ENCODE measurements at places on chromosomes 16 and 17.

GRCh38 chr17:38982858-38983746 is 15.9 kb upstream of the FBXO47 start:
- peak; percentile 7 for DNase-seq

DNA sequence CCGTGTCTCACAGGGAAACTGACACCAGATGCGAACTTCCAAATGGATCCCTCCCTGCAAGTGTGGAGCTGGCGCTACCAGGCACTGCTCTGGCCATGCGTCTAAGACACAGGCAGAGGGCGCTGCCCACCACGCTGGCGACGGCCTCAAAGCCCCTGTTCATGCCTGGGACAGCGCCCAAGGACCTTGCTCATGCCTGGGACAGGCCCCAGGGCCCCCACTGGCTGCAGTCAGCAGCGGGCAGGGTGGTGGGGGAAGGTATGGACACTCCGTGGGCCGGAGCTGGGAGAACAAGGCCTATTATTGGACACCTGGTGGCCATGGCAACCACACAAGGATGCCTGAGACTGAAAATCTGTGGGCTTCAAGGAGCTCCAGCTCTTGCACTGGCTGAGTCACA is 8.8 kb downstream of the ZG16B start:
- no peak for DNase-seq

GRCh38 chr17:46974086-46974485 is 5.0 kb downstream of the RPRML start:
- no peak for DNase-seq

- DNase-seq, result no peak
These were observed 1.4 kb downstream of the CARHSP1 start for GRCh38 chr16:8867216-8867931.

DNA sequence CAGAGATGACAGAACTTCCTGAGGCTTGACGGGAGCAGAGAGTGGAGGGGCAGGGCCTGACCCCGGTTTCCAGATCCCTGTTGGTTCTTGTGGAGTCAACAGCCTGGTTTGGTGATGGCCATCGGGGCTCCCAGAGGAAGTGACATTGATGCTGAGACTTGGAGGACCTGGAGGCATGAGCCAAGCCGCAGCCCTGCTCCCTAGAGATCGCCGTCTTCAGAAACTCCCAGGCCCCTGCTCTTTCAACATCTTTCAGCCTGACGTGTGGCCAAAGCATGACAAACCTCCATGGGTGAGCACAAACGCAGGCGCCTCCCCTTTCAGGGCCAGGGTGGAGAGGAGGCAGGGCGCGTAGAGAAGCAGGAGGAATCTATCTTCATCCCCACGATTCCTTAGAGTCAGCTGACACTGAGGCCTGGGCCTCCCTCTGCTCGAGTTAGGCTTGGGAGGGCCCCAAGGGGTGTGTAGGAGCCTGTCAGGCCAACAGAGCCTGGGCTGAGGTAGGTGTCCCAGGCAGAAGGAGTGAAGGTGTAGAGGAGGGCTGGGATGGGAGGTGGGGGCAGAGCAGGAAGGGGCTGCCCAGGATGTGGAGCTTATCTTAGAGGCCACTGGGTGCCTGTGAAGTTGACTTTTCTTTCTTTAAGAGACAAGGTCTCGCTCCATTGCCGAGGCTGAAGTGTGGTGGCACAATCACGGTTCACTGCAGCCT is 56.1 kb upstream of the MED9 start:
- DNase-seq, result no peak

- no peak for DNase-seq
These were observed 10.8 kb downstream of the THRA start for GRCh38 chr17:40073454-40074174.

- no peak for DNase-seq
These were observed 45.8 kb downstream of the MPRIP start for GRCh38 chr17:17088086-17088485.

GRCh38 chr16:48372744-48373143 is 12.5 kb downstream of the SIAH1 start:
- DNase-seq, result no peak

DNA sequence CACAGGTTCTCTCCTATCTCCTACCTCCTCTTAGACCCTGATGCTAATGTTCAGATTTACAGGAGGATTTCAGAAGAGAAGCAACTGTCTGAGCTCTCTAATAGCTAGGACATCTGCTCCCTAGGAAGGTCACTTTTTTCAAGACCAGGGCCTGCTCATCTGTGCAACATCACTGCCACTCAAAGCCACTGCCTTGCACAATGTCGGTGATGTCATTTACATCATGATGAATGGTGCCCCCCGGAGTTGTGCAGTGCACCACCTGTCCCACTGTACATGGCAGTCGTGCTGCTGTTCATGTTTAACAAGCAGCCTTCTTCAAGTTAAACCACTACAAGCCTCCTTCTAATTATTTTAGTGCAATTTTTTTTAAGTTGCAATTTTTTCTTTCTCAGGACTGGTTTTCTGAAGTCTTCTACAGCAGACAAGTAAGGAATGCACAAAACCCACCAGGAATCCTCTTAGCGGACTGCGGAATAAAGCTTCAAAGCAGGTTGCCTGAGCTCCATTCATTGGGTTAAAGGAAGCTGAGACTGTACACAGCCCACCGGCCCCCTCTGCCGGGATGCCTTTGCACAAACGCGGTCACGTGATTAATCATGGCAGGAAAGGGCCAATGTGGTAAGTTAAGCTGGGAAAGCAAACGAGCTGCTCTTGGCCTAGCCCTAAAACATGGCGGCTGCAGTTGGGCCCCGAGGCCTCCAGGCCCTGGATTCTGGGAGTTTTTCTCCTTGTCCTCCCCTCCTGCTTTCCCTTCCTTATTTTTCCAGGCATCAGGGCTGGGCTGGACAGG is 74.1 kb downstream of the MYH11 start:
- DNase-seq, result no peak

DNA sequence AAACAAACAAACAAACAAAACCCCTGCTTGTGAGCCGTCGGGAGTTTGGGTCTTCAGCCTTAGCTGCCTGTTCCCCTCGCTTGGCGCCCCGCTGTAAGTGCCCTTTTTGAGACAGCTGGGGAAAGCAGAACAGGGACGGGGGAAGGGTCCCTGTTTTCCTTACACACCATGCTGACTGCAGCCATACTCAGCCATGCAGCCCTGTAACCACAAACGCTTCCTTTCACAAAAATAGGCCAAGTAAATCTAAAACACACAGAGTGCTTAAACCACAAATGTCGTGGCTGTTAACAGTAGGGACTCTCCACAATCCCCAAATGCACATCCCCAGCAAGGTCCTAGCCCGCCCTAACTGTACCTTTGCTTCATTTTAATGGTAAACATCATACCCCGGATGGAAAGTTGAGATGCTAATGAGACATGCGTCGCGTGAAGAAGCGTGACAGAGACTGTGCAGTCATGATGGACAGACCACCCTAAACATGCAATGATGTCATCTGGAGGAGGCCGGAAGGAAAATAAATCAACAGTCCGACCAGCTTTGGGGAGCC is 129.9 kb downstream of the MGAT5B start:
- DNase-seq, result no peak

DNA sequence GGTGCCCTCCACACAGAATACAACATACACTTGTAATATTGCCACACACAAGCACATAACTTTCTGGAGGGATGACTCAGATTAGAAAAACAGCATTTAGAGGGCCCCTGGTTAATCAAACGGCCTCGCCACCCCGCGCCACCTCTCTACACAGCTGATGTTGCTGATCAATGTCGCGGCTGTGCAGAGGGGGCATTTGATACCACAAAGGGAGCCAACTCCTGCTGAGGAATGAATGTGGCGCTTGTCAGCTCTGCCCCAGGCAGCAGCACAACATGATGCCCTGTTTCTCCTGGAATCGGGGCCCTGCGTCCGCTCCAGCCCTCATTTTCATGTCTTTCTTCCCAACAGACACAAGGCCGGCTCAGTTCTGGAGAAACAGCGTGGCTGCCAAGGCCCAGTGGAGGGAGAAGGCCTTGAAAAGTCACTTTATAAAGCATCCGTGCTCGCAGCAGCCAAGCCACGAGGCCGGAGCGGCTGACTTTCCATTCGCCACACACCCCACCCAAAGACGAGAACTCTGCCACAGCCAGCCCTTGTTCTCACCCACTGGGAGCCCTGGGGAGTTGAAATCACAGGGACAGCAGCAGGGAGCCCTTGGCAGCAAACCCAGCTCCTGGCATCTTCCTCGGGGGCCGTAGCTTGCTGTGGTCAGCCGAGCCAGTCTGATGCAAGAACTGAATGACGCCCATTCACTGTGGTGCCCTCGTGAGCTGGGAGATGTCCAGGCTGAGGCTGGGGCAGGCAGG is 65.6 kb downstream of the XYLT1 start:
- DNase-seq, result no peak

DNA sequence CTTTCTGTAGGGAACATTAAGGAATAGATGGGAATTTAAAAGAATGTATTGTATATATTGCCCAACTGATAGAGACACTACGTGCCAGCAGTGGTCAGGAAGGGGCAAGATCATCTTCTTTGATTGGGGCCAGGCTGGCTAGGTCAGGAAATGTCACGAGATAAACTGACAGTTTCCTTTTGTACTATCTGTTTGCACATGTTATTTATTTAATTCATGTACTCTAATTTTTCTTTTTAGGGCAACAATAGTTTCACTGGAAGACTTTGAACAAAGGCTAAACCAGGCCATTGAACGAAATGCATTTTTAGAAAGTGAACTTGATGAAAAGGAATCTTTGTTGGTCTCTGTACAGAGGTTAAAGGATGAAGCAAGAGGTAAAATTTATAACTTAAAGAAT is 12.6 kb downstream of the NDEL1 start:
- DNase-seq, result no peak

DNA sequence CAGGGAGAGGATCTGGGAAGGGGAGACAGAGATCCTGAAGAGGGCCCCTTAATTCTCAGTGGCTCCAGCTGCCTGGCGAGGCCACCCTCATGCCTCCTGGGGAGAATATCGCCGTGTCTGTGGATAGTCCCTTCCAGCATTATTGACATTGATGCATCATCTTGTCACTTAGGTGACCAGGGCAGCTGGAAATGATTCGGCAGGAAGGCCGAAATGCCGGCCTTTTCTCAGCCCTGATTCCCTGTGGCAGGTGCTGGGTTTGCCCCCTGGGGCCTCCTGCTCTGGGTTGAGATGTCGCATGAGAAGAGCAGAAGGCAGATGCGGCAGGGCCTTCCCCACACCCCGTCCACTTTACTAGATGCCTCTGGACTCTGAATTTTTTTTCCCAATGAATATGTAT is 89.5 kb downstream of the RAP1GAP2 start:
- no peak for DNase-seq

GRCh38 chr17:79224476-79224875 is 149.9 kb downstream of the ENGASE start:
- no peak for DNase-seq
